ENCODE measurements at places on chromosomes 5 and 9.

DNA sequence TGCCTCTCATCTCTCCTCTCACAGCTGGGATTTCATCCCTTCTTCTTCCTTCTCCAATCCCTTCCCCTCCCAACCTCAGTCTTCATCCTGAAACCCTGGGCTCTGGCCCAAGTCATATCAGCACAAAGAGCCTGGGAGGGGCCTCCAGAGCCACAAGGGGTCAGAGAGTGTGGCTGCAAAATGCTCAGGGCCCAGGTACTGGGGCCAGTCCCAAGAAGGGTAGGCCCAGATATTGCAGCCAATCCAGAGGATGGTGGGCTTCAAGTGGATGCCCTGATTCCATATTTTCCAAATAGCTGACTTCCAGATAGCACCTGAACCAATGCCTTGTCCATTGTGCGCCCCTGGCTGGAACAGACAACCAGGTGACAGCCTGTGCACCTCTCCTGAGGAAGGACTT is 193.9 kb downstream of the MED10 start:
- DNase-seq = no peak

- no peak for DNase-seq
Observed at GRCh38 chr5:9226016-9226536, 319.8 kb downstream of the SEMA5A start.

DNA sequence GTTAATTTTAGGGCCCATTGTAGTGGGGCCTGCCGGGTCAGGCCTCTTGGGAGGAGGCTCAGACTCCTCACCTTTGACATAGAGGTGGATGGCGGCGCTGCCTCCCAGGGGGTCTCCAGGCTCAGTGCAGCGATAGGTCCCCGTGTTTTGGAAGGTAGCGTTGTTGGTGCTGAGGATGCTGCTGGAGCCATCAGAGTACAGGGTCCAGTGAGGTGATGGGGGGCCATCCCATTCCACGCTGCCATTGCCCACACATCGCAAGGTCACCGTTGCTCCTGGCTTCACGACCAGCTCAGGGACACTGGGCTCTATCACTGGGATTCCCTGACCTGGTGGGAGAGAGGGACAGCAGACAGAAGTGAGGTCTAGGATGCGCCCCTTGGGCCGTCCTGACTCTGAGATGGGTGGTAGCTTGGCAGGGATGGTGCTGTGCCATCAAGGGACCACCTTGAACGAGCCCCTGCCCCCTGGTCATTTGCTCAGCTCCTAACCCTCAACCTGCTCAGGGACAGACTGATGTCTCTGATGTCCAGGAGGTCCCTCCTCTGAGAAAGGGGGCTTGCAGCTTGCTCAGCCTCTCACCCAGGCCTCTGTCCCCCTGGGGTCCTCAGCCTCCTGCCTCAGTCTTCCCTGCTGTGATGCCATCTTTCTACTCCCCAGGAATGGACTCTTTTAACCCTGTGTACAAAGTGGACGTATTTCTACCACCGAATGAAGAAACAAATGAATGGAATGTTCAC is 5.5 kb downstream of the CSF1R start:
- DNase-seq = no peak

GRCh38 chr9:130226112-130226511 is 39.4 kb upstream of the HMCN2 start:
- DNase-seq = no peak

GRCh38 chr5:63953217-63953616 is 9.0 kb downstream of the HTR1A start:
- no peak for DNase-seq
